Hepatocyte (in vitro differentiated cells): ENCODE measurements at places on chromosomes 7 and 10.

- DNase-seq, result peak; percentile 81
Measured at GRCh38 chr10:82378146-82378545, 503.2 kb downstream of the NRG3 start.

GRCh38 chr10:113131613-113132261, 181.7 kb downstream of the TCF7L2 start:
- DNase-seq, result no peak

- no peak for DNase-seq
Measured at GRCh38 chr10:113985297-113985844, 58.3 kb upstream of the ADRB1 start.

- DNase-seq, result peak; percentile 48
Measured at GRCh38 chr7:93117852-93118530, at the start of gene SAMD9. TSS of gene SAMD9 (minus strand) at chr7:93117979. CDS start at chr7:93106097, 11,882 bp downstream.

DNA sequence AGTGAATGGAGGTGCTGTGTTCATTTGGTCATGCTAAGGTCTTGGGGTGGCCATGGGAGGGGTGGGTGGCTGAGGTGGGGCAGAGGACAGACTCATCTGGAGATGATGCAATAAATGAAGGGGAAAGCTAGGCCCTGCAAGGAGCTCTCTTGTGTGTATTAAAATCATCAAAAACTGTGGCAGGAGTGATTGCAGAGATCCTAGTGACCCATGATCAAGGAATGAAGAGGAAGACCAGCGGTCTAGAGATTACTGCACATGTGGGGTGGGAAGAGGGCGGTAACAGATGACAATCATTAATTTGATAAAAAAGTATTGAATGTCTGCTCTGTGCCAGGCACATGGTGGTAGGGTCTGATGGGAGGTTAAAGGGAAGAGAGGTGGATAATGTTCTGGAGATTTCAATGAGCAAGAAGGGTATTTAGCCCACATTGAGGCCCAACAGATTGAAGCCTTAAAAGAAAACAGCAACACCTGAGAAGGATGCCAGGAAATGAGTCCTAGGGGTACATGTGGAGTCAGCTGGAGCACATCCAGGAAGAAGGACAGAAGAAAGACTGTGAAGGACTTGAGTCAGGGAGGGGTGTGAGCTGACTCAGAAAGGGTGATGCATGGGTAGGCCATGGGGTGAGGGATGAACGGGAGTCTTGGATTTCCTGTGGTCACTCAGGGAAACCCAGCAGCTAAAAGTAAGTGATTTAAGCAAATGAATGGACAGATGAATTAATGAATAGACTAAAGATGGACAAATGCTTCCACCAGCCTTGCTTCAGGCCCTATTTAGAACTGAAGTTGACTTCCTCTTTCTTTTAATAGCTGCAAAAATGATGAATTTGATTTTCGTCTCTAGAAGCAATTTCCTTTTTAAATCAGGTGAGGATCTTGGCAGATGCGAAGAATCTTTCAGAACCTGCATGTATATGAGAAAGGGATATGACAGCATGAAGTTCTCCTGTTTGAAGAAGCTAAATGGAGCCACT, 83.1 kb upstream of the IGFBP3 start:
- no peak for DNase-seq

DNA sequence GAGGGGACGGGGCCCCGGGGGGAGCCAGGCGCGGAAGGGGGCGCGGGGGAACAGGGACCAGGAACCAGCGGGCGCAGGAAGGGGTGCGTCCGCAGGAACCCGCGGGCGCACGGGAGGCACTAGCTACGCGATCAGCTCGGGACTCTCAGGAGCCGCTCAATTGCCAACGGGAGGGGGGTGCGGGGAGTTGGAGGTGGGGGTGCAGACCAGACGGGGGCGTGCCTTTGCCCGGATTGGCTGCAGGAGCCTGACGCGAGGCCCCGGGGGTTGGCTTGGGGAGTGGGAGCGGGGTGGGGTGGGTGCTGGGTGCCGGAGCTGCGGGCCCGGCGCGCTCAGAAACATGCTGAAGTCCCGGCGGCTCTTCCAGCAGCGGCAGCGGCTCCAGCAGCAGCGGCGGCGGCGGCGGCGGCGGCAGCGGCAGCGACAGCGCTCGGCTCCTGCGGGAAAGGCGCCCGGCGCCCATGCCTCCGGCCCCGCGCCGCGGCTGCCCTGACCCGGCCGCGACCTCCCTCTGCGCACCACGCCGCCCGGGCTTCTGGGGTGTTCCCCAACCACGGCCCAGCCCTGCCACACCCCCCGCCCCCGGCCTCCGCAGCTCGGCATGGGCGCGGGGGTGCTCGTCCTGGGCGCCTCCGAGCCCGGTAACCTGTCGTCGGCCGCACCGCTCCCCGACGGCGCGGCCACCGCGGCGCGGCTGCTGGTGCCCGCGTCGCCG, at the start of gene ADRB1:
Gene ADRB1, plus strand, starts transcription at position 335 of the 715 bp plus-strand sequence. Its CDS starts 267 bp downstream, at position 602.
- DNase-seq, result peak; percentile 76

DNA sequence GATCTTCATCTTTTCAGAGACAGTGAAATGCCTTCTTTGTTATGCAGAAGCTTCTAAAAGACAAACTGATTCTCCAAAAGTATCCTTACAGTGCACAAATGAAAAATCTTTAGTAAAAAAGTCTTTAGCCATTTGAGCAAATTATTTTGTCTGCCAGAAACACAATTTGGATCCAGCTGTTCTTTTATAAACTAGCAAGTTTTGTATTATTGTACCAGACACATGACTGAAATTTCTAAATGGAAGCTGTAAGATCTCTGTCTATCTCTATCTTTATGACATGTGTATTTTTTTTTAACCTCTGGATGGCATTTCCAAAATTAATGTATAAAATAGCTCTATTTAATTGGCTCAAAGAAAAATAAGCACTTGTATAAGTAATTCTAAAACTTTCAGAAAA, 68.3 kb downstream of the VIPR2 start:
- DNase-seq, result no peak

DNA sequence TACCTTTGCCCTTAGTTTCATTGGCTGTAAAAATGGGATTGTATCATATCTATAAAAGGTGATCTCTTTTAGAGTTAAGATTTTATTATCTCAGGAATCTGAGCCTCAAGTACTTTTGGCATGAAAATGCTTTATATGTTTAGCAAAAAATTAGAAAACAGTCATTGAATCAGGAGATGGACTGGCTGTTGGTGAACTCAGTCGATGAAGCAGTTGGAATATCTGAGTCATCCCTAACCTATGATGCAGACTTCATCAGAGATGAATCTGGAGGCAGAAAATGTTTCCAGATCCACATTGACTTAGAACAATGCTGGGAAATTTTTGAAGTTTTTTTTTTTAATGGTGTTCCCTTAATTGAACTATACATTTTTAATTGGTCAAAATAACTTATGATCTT, 228.5 kb downstream of the SLC25A13 start:
- peak; percentile 46 for DNase-seq

- peak; percentile 95 for DNase-seq
Measured at GRCh38 chr10:93437086-93437945, 44.8 kb downstream of the MYOF start.

DNA sequence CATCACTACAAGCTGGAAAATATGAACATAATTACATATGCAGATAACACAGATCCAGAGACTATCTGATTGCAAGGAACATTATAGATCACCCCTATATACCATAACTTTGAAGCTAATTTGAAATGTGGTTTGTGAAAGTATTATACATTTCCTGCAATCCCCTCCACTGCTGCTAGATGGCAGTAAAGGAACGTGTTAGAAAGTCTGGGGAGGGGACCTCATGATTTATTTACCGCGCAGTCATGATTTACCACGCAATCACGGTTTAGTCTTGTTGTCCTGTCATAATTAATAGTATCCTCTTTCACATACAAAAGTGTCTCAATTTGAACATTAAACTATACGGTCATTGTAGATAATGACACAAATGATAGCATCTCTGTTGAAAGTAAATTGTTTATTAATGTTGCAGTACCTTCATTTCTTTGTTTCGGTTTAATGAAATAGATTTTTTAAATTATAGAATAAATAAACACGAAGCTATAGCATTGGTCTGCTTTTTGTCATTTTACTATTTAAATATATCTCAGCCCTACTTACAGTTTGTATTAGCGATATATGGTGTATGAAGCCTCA, 145.3 kb upstream of the PRSS1 start:
- peak; percentile 73 for DNase-seq

DNA sequence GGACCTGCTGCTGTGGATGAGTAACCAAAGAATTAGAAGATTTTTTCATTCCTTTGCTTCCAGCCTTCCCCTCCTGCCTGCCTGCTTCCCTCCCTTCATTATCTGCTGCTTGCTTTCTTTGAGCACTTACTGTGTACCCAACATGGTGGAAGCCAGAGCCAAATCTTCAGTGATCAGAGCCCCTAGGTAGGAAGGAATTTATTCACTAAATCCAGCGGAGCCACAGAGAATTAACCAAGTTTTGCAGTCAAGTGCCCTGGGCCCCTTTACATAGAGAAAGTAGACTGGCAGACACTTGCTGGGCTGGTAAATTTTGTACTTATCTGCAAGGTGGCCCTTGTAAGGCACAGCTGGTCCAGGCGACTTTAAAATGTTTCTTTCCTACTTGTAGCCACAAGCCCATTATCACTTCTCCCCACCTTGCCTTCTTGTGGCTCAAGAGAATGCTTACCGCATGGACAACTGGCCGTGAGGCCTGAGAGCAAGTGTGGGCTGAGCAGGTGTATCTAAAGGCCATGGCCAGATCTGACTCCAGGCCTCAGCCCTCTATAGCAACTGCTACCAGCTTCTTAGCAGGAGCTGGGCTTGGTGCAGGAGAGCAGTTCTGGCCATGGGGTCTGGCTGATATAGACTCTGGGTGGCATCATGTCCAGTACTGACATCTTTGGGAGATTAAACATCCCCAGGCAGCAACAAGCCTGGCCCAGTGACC, 11.1 kb downstream of the UNC5B start:
- no peak for DNase-seq

- no peak for DNase-seq
Measured at GRCh38 chr7:130418306-130418705, 22.5 kb downstream of the CEP41 start.

- DNase-seq, result no peak
Measured at GRCh38 chr7:159108941-159109652, 35.6 kb downstream of the VIPR2 start.

- no peak for DNase-seq
Measured at GRCh38 chr10:33653584-33654367, 319.3 kb upstream of the NRP1 start.

DNA sequence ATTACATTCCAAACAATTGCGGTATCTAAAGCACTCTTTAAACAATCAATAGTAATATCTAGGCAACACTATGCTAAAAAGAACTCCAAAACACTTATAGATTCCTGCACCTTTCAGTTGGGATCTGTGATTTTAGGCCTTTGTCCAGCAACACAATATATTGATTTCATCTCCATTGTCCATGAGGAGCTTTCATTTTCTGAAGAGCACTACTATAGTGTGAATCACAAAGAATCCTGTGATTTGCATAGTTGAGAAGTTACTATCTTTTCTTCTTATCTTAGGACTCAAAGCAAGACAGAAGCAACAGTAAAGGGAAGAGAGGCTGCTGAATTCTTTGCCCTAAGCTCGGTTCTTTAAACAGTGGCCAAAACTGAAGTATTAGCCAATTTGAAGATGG, 846.8 kb downstream of the IPMK start:
- no peak for DNase-seq

GRCh38 chr10:73017955-73018480, 63.4 kb upstream of the PLA2G12B start:
- DNase-seq, result no peak

DNA sequence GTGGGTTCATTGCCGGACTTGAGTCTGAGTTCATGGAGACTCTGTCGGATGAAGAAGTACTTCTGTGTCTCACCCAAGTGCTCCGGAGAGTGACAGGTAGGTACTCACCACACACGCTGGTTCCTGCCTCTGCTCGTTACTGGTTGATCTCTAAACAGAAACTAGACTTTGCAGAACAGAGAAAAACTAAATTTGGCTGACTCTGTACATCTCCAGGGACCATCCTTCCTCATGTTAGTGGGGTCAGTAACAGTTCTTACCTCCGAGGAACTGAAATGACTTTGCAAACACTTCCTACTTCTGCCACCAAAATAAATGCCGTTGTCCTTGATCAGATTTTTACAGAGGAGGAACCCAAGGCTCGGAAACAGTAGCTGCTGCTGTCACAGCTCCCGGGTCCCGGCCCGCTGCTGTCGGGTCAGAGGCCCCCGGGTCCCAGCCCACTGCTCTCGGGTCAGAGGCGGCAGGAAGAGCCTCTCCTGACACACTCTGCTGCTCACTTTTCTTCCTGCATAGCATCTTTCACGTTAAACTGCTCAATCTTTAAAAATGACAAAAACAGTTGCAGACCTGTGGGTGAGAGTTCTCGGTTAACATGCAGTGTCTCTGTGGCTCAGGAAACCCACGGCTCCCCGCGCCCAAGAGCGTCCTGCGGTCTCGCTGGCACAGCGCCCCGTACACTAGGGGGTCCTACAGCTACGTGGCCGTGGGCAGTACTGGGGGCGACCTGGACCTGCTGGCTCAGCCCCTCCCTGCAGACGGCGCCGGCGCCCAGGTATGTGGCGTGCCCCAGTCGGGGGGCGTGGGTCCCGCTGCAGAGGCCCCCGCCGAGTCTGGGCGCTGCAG, 4.8 kb upstream of the MTG1 start:
- DNase-seq, result no peak

- peak; percentile 72 for DNase-seq
Measured at GRCh38 chr7:23334482-23335056, 35.4 kb downstream of the MALSU1 start.

DNA sequence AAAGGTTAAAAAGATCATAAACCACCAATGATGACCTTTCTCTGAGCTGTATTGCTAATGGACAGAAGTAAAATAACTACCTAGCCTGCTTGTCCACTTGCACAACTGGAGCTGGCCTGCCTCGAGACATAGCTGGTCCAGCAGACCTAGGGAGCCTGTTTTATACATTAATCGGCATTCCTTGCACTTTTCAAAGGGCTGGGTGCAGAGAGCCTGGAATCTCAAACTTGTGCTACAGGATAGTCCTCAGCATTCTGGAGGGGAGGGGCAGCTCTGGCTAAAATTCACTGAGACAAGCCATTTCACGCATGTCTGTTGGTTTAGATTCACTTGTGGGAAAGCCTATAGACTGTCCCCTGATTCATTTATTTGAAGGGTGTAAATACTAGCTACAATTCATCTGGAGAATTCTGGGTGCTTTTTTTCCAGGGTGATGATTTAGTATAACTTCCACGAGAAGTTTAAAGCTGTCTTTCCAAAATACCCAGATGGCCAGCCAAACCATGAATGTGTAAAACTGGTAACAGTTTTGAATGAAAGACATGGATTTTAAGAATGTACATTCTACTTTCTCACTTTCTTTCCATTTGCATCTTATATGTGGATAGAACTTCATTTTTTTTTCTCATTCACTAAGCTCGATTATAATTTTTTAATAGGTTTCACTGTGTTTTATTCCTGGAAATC, 389.4 kb downstream of the KCNMA1 start:
- peak; percentile 19 for DNase-seq
